ENCODE measurements at places on chromosomes 16 and 17.

- no peak overlapping the region for H3K27ac ChIP-seq
- H3K27me3 ChIP-seq = no peaks in the 10 kb centered on the region
- no peak for DNase-seq
- H3K4me1 ChIP-seq = no peaks in the 10 kb centered on the region
These were observed 47.6 kb downstream of the MED13 start for GRCh38 chr17:62017496-62017895.

DNA sequence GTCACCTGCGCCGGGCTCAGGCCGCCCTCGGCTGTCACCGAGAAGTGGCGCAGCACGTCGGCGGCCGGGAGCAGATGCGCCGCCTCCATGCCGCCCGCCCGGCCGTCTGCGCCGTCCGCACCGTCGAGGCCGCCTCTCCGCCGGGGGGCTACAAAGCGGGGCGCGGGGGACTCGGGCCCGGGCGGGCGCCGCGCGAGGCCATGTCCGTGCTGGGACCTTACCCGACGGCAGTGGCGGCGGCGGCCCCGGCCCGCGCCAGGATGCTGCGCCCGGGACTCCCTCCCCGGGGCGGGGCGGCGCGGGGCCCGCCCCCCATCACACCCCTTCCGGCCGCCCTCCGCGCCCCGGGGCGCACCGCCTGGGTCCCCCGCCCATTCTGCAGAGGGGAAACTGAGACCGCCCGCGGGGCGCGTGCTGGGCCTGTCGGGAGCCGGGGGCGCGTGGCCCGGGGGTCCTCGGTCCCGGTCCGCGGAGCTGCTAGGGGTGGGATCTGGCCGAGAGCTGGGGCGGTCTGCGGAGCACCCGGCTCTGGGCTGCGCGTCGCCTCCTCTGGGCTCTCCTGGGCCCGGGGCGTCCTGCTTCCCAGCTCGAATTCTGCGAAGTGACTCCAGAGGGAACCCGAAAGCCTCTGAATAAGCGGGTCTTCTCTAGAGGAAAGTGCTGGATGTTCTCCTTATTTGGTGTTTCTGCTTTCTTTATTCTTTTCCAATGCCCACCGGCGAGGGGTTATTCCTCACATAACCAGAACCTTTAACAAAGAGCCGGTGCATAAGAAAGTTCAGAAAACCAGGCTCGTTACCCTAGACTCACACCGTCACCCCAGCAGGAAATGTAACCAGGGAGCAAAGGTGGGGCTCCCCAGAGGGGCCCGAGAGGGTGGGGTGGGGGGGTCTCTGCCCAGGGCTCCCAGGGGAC is at the start of gene ATP2A3:
TSS of gene ATP2A3 (minus strand) at position 235 of the 915 bp plus-strand sequence. CDS start at position 89, 146 bp downstream.
- peaks cover 3% of the 10 kb centered on the region for H3K4me1 ChIP-seq
- no peaks in the 10 kb centered on the region for H3K27me3 ChIP-seq
- peak; percentile 84 for DNase-seq
- H3K4me3 ChIP-seq = peak within 1 kb of the TSS; percentile 40
- peak within 1 kb of the TSS; percentile 50 for H3K27ac ChIP-seq

DNA sequence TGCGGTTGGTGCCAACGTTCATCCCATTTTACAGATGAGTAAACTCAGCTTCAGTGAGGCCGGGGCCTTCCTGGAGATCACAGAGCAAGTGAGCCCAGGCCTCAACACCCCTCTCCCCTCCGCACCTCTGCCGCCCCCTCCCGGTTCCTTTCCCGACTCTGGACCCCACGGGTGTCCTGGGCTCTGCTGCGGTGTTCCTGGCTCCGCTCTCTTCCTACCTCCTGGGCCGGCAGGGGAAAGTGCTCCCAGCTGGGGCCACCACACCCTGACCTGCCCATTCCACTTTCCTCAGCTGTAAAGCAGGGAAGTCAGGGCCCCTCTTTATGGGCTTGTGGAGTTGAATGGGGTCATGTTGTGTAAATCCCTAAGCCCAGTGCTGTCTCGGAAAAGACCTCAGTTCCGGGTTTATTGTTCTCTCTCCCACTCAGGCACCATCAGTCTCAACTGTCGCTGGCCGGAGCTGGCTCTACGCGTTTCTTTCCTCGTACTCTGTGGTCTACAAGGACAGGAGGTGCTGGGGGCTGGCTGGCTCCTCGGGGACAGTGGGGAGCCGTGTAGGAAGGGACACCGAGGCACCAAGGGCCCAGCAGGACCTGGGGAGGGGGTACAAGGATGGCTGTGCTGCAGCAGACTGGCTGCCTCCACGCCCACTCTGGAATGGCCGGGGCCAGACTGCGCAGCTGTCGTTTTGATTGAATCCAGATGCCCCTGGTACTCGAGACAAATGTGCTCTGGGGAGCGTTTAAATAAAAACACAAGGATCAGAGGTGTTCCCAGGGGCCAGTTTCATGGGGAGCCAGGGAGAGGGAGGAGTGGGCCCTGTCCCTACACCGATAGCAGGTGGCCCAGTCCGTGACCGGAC is 21.7 kb upstream of the ACSF3 start:
- H3K4me1 ChIP-seq = no peaks in the 10 kb centered on the region
- H3K27ac ChIP-seq = no peak overlapping the region
- H3K27me3 ChIP-seq = no peaks in the 10 kb centered on the region
- no peak overlapping the region for H3K4me3 ChIP-seq

DNA sequence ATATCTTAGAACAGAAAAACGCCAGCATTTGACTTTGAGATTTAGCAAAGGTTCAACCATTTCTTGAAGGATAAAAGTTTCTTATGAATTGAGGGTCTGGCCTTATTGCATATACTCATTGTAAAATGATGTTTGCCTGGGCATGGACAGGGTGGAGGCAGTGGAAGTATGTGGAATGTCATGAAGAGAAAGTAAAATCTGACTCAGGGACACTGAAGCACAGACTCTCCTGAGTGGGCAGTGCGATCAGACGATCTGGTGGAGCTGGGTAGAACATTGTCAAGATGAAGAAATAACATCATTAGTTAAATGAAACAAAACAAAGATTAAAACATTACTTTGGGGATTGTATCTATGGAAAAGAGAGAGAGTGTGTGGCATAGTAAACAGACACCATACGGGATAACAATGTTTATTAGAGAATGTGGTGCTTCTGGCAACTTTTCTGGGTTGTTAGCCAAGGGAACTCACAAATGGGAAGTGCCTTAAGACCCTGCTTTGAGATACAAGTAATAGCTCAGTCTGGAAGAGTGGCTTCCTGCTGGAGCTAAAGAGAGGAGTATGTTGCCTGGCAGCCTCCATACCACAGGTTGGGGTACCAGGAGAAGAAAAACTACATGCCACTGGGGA is 4.4 kb downstream of the MAP3K3 start:
- H3K27me3 ChIP-seq = no peaks in the 10 kb centered on the region
- DNase-seq = no peak
- H3K4me1 ChIP-seq = peaks cover 37% of the 10 kb centered on the region
- H3K27ac ChIP-seq = no peak overlapping the region

DNA sequence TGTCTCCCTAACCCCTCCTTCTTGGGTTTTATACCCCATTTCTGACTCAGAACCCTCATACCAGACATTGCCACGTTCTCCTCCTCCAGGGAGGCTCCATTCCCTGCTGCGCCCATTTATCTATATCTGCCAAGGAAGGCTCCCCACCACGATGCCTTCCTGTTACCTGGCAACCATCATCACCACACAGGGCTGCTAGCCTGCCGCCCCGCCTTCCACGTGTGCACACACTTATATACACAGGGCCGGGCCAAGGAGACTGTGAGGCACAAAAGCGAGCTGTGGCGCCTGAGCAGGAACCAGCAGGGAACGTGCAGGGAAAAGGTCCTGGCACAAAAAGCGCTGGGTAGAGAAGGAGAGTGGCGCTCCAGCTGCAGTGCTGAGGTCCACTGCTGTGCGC is 261.8 kb downstream of the CBLN1 start:
- H3K4me3 ChIP-seq = no peak overlapping the region
- no peaks in the 10 kb centered on the region for H3K36me3 ChIP-seq
- no peak for DNase-seq
- no peak overlapping the region for H3K27ac ChIP-seq
- H3K4me1 ChIP-seq = no peaks in the 10 kb centered on the region
- no peaks in the 10 kb centered on the region for H3K27me3 ChIP-seq
